ENCODE measurements at places on chromosomes 4 and X.

DNA sequence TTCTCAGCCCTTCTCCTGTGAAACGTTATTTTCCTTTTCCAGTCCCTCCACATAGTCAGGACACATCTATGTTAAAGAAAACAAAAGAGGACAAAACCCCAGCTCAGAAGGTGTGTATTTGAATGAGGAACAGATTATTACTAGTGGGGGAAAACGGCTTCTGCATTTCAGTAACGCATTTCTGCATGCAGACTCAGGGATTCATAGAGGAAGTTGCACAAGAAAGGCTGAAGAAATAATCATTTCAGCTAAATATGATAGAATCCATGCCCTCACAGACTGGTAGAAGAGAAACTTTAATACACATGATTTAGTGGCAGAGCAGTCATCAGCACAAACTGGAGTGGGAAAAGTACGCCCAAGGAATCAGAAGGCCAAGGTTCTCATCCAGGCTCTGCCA lies 270.8 kb upstream of the FGF13 start:
- no peak for DNase-seq

GRCh38 chrX:30280428-30280827 lies 28.8 kb downstream of the NR0B1 start:
- DNase-seq, result no peak

GRCh38 chrX:27380163-27380845 lies 82.8 kb downstream of the PPP4R3C start:
- DNase-seq, result no peak

- DNase-seq, result no peak
Observed at GRCh38 chr4:85431156-85431555, 43.8 kb upstream of the ARHGAP24 start.

DNA sequence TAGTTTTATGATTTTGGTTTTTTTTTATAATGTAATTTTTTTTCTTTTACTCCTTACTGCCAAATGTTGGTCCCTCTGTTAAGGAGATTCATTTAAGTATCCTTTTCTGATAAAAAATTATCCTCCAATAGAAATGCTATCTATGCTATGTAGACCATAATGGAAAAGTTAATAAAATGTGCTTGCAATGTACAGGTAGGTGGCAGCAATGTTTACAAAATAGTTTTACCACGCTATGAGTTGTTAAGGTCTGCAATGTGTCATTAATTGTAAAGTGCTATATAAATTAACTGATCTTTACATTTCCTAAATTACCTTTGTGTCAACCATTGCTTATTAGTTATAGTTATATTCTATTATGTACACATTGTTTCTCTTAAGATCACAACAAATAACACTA lies 3.8 kb upstream of the CENPC start:
- DNase-seq, result no peak

GRCh38 chrX:72180539-72180938 lies 1.0 kb upstream of the PIN4 start:
- no peak for DNase-seq

- no peak for DNase-seq
Observed at GRCh38 chr4:47490550-47490949, 5.5 kb downstream of the ATP10D start.

GRCh38 chr4:19780871-19781270 lies 470.8 kb upstream of the SLIT2 start:
- no peak for DNase-seq

GRCh38 chr4:177485528-177485927 lies 43.3 kb upstream of the AGA start:
- no peak for DNase-seq

- no peak for DNase-seq
Observed at GRCh38 chr4:1519787-1520661, 113.8 kb upstream of the NKX1-1 start.

GRCh38 chrX:107076158-107076557 lies 42.5 kb downstream of the RBM41 start:
- DNase-seq, result no peak

- DNase-seq, result no peak
Observed at GRCh38 chrX:153502131-153502530, 7.4 kb downstream of the BGN start.

- no peak for DNase-seq
Observed at GRCh38 chrX:123357941-123358340, 173.9 kb downstream of the GRIA3 start.

- no peak for DNase-seq
Observed at GRCh38 chrX:147779173-147779572, 132.5 kb upstream of the FMR1 start.

DNA sequence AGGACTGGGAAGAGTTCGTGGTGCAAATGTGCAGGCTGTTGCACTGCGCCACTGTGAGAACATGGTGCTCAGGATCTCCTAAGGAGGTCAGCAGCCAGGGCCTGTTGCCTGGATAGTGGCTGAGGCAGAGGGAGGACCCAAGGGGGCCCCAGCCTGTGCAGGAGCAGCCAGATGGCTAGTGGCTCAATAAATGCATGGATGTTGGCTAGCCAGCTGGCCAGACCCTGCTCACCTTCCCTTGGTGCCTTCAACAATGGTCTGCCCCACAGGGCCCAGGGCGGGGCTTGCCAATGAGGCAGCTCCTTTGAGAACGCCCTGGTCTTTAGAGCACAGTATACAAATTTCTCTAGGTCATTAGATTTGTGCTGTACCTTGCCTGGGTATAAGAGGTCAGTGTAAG lies 67.4 kb downstream of the TNIP2 start:
- DNase-seq, result no peak

GRCh38 chr4:95428291-95429070 lies 120.3 kb downstream of the UNC5C start:
- no peak for DNase-seq

- DNase-seq, result no peak
Observed at GRCh38 chr4:72767618-72768302, 198.7 kb upstream of the ADAMTS3 start.

- DNase-seq, result no peak
Observed at GRCh38 chr4:1984406-1985191, 24.2 kb downstream of the NELFA start.

- peak; percentile 31 for DNase-seq
Observed at GRCh38 chr4:1511441-1512041, 105.3 kb upstream of the NKX1-1 start.

DNA sequence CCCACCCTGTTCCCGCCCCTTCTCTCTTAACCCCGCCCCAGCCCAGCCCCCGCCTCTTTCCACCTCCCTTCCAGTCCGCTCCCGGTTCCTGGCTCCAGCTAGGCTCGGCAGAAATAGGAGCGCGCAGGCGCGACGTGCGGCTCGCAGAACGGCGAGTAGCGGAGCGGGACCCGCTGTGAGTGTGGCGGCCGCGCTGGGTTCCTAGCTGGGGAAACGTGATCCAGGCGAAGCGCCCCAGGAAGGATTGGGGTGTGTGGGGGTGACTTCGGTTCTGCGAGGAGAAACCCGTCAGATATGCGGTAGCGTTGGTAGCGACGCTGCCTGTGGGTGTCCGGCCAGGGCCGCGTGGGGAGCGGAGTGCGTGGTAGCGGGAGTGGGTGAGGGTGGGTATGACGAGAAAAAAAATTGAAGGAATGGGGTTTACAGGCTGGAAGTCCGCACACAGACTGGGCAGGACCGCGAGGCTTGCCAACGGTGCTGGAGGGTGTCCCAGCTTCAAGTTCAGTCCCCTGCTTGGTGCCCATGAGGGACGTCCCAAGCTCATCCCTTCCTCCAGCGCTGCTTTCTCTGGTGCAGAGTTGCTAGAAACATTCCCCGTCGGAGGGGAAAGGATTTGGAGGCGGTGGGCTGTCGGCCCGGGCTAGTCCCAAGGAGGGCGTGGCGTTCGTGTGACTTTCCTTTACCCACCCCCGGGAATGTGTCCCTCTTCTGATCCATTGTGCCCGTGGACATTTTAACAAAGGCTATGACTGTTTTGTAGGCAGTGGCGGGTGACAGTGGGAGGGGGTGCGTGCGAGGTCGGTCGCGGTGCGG lies at the start of gene PRRG1:
Gene PRRG1 (plus strand): TSS at position 144 of the 813 bp plus-strand sequence. CDS start 56,886 bp downstream, outside the sequence.
- DNase-seq, result peak; percentile 77

DNA sequence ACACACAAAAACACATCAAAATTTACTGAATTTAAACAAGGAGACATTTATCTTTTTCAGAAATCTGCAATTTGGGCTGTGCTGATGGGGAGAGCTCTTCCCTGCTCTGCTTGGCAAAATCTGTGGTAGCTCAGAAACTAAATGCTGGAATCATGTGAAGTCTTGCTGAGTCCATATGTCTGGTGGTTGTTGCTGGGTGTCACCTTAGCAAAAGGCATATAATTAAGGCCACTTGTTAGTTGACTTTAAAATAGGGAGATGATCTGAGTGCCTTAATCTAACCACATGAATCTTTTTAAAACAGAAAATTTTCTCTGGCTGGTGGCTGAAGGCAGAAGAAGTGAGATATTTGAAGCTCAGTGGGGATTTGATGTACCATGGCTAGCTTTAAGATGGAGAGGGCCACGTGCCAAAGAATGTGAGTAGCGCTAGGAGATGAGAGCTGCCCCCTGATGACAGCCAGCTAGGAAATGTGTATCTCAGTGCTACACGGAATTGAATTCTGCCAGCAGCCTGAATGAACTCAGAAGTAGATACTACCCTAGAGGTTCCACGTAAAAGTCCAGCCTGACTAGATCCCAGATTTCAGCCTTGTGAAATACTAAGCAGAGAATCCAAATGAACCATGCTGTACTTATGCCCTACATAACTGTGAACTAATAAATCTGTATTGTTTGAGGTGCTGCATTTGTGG lies 7.6 kb upstream of the GUF1 start:
- DNase-seq, result no peak

DNA sequence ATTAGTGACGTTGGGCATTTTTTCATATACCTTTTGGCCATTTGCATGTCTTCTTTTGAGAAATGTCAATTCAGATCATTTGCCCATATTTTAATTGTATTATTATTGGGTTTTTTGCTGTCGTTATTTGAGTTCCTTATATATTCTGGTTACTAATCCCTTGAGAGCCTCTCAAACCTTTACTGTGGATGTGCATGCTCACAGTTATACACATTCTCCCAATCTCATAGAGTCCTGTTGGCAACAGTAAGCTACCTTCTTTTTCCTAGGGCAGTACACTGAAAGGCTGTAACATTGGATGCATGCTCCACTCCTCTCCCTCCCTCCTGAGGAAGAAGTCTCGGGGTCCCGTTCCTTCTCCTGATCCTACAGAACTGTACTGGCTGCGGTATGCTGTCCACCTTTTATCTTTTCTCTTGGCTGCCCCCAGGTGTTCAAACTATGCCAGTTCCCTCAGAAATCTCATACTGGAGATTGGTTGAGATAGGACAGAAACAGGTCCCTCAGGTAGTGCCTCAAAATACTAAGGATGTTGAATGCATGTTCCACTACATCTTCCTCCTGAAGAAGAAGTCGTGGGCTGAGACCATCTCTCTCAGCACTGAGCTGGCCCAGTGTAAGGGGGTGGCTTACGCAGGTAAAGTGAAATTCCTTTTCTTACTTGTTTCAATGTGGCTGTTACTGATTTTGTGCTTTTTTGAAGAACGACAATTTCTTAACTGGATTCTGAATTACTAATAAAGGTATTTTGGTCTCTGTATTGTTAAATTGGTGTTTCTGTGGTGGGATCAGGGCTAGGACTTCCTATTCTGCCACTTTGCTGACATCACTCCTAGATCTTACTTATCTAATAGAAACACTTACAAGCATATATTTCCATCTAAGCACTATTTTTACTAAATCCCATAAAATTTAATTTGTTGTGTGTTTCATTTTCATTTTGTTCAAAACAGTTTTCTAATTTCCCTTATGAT lies 145.4 kb upstream of the HUWE1 start:
- no peak for DNase-seq

DNA sequence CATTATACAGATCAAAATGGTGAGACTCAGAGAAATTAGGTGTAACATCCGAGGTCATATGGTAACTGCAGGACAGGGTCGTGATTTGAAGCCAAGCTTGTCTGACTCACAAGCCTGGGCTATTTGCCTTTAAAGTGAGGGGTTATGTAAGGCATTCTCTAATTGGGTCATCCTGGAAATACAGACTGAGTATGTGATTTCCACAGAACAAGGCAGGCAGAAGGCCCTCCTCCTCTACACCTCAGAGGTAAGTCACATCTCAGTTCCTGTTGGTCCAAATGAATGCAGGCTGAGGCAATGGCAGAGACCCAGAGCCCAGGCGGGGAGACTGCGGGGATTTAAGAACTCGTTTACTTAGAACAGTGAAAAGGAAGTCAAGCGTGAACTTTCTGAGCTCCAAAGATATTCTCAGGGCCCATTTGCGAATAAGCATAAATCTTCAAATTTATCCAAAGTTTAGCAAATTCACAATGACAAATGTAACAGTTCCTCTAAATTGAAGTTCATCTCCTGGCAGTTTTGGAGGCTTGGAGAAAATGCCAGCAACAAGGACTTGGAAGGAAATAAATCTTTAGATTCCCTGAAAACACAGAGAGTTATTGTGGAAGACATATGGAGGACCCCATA lies 153.3 kb downstream of the LDB2 start:
- peak; percentile 53 for DNase-seq

- no peak for DNase-seq
Observed at GRCh38 chr4:98151145-98151924, 8.1 kb upstream of the STPG2 start.

- no peak for DNase-seq
Observed at GRCh38 chr4:129232589-129233337, 136.8 kb downstream of the C4orf33 start.

- DNase-seq, result no peak
Observed at GRCh38 chr4:3112609-3113469, 38.4 kb downstream of the HTT start.

DNA sequence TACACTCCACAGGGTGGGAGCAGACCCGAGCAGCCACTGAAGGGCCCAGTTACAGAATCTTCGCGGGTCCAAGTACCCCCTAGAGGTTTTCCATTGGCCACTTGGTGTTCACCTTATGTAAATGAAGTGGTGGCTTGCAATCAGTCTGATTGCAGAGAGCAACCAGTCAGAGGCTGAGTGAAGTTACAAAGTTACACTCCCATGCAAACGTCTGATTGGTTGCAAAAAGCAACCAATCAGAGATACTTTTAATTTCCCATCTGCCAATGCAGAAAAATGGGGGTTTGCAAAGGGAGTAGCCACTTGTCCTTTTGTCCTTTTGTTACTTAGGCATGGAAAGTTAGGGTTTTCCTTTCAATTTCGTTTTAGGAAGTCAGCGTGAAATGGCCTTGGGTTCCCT lies 27.0 kb upstream of the NKAP start:
- no peak for DNase-seq

DNA sequence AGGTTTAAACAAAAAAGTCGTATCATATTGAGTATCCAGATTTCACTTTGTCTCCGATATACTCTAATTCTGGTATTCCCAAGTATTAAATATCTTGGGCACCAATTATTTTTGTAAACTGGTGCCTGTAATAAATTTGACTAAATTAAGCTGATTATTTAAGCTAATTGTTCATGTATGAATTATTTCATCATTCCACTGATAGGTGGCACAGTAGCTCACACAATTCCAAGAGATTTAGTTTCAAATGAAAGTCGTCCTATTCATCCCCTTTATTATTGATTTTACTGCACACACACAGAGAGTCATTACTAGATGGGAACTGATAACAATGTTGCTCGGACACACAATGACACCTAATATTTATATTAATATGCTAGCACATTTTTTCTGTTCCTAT lies 432.4 kb downstream of the DMD start:
- DNase-seq, result no peak

Data from ovary (tissue), 10 donors.